ENCODE measurements at places on chromosomes 5 and 9. TPM values are rescaled to one million over a fixed set of nuclear protein-coding genes. Genes with fewer than 3 reads are reported as not detected.

CAMK2A gene
- not detected for total RNA-seq

CD14 gene
- 81.0 TPM for total RNA-seq

C5orf58 gene
- 1.5 TPM for total RNA-seq

AK8 gene
- total RNA-seq = 1.3 TPM

GRIA1 gene
- total RNA-seq = not detected

IL7R gene
- 3.8 TPM for total RNA-seq
